Fibroblast of upper back skin (primary cell): ENCODE measurements at places on chromosomes 4 and X.

DNA sequence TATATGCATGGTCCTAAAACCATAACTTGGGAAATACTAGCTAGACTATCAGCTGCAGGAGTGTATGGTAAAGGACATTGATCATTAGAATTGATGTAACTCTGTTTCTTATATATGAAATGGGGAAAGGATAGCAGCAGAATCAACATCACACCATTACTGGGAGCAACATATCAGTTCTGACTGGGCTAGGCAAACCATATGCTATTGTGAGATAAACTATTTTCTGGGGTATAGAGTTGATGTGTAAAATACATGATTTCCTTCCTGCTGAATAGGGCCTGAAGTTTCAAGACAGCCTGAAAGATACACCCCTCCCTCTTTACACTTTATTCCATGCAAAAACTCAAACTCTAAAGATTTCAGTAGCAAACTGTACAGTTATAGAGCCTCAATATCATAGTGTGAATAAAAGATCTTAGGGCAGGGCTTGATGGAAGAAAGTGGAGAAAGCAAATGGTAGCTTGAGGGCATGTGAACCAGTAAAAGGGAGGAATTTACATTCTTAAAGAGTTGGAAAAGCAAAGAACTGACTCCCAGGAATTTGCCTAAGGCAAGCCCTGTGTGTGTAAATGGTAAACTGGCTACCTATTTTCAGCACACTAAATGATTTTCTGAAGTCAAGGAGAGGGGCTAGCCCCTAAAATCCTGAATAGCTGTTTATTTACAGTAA, 404.1 kb downstream of the MAPK10 start:
- no peak for DNase-seq

GRCh38 chrX:133852401-133852800, 133.0 kb downstream of the GPC3 start:
- no peak for DNase-seq

DNA sequence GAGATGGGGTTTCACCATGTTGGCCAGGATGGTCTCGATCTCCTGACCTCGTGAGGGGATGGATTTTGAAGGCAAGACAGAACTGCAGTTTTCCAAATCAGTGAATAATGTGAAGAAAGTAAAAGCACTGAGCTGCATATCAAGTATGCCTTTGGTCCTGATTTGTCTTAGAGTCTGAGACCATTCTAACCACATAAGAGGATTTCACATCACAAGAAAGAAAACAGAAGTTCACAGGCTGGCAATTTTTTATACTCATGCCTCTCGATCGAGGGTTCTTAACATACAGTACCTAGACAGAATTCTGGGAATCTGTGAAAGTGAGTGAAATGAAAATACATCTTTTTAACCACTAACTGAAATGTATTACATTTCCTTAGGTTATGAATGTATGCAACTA, 23.3 kb downstream of the CHIC2 start:
- no peak for DNase-seq

- no peak for DNase-seq
These were observed 44.6 kb upstream of the FGFBP2 start for GRCh38 chr4:16007471-16008095.

- DNase-seq: no peak
These were observed 18.0 kb upstream of the TSR2 start for GRCh38 chrX:54422168-54422567.

DNA sequence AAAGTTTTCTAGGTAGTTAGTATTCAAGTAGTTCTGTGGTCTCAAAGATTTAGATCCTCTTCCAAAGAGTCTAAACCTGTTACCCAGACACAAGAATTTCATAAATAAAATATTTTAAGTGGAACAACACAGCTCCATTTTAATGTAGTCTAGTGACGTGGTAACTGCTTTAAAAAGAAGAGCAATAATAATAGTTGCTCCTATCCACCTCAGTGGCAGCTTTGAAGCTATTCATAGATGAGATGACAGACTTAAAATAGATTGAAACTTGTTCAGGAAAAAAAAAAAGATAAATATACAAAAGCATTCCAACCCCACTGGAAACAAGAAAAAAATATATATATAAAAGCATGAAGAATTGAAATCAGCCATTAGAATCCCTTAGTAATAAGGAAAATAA, 14.6 kb downstream of the SCOC start:
- no peak for DNase-seq

DNA sequence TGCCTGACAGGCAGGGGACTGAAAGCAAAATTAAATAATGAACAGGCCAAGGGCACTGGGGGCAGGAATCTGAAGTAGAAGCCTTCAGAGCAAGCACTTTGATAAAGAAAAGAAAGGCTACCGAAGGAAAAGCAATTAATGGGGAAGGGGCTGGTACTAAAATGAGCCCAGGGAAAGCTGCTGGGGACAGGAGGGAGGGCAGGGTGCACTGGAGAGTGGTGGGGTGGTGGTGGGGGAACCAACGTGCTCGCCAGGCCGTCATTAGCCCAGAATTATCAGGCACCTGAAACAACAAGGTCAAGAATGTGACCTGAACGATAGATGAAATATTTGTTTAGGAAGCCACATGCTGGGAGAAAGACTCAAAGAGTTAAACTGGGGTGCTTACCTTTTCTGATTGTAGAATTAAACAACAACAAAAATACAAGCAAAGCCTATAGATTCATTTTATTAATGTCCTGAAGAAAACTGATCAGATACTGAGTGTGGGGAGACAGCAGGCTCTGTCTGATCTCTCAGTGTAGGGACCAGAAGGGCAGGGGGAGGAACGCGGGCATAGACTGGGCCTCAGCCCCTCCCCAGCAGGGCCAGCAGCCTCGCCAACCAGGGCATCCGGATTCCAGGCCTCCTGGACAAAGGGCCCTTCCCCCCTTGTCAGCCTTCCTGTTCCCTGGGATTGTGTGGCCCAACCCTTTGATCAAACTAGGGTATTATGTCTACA, 239.7 kb upstream of the KLF3 start:
- DNase-seq: no peak

DNA sequence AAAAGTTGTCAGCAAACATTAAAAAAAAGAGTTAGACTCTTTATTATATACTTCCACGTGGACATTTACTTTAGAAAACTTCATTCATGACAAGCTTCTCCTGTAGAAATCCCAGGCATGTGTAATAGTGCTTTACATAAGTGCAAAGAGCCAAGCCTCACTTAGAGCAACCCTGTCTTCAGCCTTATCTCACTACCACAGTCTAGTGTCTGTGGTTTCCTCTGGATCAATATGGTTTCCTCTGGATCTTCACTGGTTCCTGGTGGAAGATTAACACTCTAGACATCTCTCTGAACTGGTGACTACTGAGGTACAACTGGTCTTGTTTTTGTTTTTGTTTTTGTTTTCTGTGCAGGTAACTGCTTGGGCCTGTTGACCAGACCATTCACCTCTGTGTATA, 18.4 kb upstream of the ARMCX5 start:
- DNase-seq: no peak

GRCh38 chr4:148693913-148694649, 251.9 kb upstream of the NR3C2 start:
- DNase-seq: no peak
